Endothelial cell (in vitro differentiated cells): ENCODE measurements at places on chromosomes 2 and 18. TPM values are rescaled to one million over a fixed set of nuclear protein-coding genes. Genes with fewer than 3 reads are reported as not detected.

The ATIC gene
- total RNA-seq, result 29.3 TPM

The EIPR1 gene
- total RNA-seq, result 35.9 TPM

GRCh38 chr2:146597291-146597690 is 1247.5 kb upstream of the ACVR2A start:
- H3K4me1 ChIP-seq, result no peaks in the 10 kb centered on the region
- DNase-seq, result no peak
- no peaks in the 10 kb centered on the region for H3K36me3 ChIP-seq
- H3K4me3 ChIP-seq, result no peak overlapping the region

DNA sequence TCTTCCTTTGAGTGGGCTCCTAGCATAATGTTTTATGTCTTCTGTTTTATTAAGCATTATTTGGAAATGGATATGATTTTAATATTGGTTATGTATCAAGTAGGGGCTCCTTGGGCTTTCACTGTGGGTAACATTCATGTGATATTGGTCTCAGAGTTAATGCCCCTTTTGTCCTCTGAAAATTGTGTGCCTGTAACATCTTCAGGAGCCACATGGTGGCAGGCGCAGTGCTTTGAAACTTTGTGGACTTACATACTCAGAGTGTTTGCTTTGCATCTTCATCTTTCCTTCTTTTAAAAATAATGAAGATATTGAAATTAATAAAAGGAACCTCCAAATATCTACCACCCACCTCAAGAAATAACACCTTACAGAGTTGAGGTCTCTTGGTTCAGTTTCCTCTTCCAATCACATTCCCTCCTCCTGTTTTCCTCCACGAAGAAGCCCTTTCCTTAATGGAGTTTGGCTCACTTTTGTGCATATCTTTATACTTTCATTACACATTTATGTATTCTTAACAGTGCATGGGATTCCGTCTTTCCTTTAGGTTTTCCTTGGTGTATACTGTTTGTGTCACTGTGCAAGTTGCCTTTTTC is 73.5 kb downstream of the LIMS1 start:
- H3K27me3 ChIP-seq, result peaks cover 1% of the 10 kb centered on the region
- peaks cover 4% of the 10 kb centered on the region for H3K36me3 ChIP-seq
- no peak overlapping the region for H3K27ac ChIP-seq
- DNase-seq, result peak; percentile 30

- peaks cover 8% of the 10 kb centered on the region for H3K4me1 ChIP-seq
- no peak overlapping the region for H3K27ac ChIP-seq
Measured at GRCh38 chr2:149020432-149020851, 18.1 kb upstream of the LYPD6B start.

GRCh38 chr2:210681491-210681890 is 125.1 kb downstream of the CPS1 start:
- peaks cover 8% of the 10 kb centered on the region for H3K4me1 ChIP-seq
- H3K27me3 ChIP-seq, result no peaks in the 10 kb centered on the region
- DNase-seq, result no peak
